ENCODE measurements at places on chromosomes 5 and 9.

- peak; percentile 64 for DNase-seq
These were observed 7.9 kb downstream of the CCL21 start for GRCh38 chr9:34701769-34702736.

DNA sequence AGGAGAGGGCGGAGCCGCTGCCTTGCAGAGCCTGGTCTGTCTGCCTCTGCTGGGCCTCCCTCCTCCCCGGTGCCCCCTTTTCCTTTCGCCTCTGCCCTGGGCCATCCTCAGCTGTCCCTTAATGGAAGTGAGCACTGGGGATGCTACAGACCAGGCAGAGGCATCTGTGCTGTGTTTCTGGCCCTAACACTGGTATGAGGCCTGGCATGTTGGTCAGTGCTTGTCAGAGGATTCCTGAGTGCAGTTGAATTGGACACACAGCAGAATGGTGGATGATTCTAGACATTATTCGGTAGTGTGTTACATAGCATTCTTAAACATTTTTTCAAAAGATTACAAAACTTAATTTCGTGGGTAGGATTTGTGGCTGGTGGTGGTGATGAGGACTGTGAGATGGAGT lies 88.6 kb downstream of the EHMT1 start:
- no peak for DNase-seq

GRCh38 chr5:61245936-61246335 lies 83.7 kb upstream of the SMIM15 start:
- DNase-seq: no peak

DNA sequence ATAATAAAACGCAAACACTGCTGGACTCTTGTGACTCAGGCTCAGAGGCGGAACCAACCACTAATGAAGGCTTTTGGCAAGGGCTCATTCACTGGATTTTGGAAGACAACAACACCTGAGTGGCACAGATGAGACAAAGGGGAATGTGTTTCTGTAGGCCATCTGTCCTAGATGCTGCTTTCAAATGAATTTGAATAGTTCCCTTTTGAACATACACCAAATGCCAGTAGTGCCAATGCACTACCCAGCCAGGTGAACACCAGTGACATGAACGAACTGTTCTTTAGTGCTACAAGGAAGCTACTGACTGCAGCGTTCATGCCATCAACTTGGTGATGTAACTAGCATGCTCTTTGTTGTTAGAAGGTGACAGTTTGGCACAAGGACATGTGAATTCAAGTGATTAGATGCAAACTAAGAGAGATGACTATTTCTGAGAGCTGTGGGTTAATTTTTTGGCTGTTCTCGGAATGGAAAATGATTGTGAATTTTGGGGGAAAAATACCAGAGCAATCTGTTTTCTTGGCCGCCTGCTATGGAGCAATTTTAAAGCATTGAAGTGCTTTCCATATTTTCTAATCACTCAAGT lies 173.7 kb downstream of the SLC24A2 start:
- no peak for DNase-seq

DNA sequence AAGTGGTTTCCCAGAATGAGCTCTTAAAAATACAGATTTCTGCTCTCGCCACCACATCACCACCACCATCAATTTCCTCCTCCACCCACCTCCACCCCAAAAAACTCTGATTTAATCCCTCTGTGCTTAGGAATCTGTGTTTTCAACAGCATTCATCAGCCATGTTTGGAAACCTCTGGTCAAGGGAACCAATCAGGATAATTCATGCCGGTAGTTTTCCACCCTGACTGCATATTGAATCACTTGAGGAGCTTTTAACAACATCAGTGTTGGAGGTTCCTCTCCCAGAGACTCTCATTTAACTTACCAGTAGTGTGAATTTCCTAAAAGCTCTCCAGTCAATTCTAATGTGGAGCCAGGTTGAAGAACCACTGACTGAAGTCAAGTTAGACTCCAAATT lies 46.0 kb upstream of the DAB2 start:
- no peak for DNase-seq

GRCh38 chr5:2006193-2006970 lies 123.7 kb upstream of the IRX4 start:
- no peak for DNase-seq

- DNase-seq: no peak
These were observed 369.5 kb downstream of the TMEM167A start for GRCh38 chr5:82707741-82708140.

DNA sequence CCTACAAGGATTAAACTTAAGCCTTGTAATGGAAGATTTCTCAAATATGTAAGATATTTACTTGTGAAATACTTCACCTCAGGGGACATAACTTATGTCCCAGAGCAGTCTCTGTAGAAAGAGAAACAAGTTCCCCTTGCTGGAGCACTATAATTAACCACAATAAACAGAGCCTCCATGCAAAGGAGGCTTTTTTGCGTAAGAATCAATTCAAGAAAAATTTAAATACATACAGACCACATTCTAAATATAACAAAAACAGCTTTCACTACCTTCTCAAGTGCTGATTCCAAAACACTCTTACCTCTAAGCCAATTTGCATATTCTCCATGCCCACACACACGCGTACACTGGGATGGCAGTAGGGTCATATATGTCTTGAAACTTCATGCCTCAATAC lies 30.7 kb upstream of the CCNB1 start:
- DNase-seq: no peak

DNA sequence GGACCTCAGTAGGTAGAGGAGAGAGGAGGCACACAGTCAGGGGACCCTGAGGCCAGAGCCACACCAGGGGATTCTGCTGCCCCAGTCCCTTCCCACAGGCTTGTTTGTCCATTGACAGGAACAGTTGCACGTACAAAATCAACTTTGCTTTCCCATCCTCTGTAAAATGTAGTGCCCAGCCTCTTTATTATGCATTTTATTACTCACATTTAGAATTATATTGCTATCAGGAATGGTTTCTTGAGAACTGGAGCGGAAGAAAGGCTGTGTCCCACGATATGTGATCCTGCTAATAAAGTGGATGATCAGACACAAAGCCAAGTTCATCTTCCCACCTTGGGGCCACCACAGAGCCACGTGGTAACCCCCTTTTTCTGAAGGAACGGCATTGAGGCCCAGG lies 277.4 kb downstream of the FANCC start:
- no peak for DNase-seq

DNA sequence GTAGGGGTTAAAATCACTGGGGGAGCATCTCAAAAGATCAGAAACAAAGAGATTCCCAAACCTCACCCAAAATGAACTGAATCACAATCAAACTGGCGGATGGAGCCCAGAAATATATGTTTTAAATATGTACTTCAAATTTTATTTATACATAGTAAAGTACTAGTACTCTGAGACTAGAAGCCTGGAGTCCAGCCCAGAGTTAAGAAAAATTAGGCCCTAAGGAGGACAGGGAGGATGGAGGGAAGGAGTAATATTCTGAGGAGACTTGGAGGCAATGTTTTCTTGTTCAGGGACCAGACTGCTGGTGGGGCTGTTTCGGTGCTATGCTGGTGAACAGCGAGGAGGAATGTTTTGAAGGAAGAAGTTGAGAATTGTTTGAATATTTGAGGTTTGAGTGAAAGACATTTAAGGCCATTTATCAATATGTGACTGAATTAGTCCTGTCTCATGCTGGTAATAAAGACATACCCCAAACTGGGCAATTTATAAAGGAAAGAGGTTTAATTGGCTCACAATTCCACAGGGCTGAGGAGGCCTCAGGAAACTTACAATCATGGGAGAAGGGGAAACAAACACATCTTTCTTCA lies 552.4 kb upstream of the DAB2 start:
- no peak for DNase-seq

DNA sequence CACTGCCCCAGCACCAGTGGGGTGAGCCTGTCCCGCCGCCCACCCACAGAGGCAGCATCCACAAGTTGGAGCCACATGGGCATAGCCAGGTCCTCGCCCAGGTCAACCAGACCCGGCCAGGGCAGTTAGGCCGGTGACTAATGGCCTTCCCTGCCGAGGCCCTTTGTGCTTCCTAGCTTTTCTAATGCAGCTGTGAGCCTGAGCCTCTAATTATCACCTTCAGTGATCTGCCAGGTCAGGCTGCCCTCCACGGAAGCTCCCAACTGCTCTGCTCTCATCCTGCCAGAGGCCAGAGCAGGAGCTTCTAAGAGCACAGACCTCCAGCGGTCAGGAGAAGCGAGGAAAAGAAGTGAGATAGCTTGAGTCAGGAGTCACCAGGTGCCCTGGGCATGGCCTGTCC lies 87.1 kb upstream of the PPP1R26 start:
- DNase-seq: no peak
